ENCODE measurements at places on chromosomes 6 and 20.

DNA sequence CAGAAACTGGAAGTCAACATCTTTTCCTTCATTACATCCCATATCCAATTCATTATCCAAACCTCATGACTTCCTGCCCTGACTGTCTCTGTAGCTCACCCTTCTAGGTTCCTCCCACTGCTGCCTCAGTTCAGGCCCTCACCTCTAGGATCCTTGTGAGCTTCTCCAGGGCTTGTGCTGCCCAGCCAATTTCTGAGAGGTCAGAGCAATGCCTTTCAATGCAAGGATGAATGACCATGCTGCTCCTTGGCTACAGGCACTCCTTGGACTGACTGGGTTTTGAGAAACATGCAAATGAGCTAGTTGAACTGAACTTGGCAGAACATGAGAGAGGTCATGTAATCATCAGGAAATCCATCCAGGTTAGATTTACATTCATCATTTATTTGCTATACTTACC is 173.4 kb downstream of the KIF16B start:
- no peak for DNase-seq

GRCh38 chr6:153085239-153085638 is 45.8 kb downstream of the RGS17 start:
- DNase-seq = peak; percentile 27

GRCh38 chr6:34661357-34661756 is 35.2 kb downstream of the ILRUN start:
- no peak for DNase-seq

GRCh38 chr6:89597988-89598387 is 40.6 kb downstream of the LYRM2 start:
- peak; percentile 73 for DNase-seq

GRCh38 chr6:85458184-85458583 is 8.3 kb downstream of the NT5E start:
- no peak for DNase-seq

GRCh38 chr20:63098195-63098810 is 91.5 kb upstream of the BHLHE23 start:
- DNase-seq = no peak

DNA sequence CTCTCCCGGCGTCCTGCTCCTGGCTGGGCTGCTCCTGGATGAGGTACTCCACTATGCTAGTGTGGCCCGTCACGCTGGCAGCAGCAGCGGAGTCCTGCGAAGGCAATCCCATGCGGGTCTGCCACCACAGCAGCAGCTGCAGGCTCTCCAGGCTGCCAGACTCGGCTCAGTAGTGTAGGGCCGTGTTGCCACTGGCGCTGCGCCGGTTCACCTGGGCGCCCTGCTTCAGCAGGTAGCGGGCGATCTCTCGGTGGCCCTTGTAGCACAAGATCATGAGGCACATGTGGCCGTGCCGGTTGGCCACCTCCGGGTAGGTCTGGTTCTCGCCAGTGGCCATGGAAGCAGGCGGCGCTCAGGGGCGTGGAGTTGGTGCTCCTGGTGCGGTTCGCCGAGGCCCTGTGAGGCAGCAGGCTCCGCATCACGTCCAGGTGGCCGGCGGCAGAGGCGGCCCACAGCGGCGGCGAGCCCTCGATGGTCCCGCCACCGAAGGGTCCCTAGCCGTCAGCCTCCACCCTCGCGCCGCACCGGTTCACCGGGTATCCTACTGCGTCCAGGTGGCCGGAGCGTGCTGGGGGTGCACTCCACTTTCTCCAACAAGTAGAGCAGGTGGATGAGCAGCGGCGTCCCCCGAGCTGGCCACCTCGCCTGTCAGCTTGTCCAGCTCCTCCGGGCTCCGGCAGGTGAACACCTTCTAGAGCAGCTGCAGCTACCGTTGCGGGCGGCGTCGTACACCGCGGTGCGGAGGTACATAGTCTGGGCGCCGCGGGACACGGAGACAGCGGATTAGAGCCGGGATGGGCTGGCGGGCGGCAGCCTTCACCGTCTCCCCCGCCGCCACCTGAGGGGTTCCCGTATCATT is 19.8 kb downstream of the RFPL4B start:
- no peak for DNase-seq

All from umbilical cord (tissue), 2 donors.